ENCODE measurements at places on chromosomes 5 and 9. TPM values are rescaled to one million over a fixed set of nuclear protein-coding genes. Genes with fewer than 3 reads are reported as not detected.

The AHRR gene
- total RNA-seq: 11.0 TPM

The SLC34A1 gene
- not detected for total RNA-seq

DNA sequence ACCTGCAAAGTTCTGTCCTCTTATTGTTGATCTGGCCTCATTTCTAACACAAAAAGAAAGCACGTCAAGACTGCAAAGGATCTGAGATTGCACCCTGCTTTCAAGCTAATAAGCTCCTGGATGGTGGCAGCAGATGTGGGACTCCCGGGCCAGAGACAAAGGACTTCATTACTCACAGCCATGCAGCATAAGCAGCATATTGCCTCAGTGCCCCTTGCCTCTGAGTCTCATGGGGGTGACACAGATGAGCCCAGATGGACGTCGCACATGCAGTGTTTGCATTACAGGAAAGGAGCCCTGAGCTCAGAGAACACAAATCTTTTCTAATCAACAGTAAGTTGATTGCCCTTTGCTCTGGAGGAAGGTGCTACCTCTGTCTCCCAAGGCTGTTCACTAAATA is 105.0 kb downstream of the SLC28A3 start:
- DNase-seq: no peak

DNA sequence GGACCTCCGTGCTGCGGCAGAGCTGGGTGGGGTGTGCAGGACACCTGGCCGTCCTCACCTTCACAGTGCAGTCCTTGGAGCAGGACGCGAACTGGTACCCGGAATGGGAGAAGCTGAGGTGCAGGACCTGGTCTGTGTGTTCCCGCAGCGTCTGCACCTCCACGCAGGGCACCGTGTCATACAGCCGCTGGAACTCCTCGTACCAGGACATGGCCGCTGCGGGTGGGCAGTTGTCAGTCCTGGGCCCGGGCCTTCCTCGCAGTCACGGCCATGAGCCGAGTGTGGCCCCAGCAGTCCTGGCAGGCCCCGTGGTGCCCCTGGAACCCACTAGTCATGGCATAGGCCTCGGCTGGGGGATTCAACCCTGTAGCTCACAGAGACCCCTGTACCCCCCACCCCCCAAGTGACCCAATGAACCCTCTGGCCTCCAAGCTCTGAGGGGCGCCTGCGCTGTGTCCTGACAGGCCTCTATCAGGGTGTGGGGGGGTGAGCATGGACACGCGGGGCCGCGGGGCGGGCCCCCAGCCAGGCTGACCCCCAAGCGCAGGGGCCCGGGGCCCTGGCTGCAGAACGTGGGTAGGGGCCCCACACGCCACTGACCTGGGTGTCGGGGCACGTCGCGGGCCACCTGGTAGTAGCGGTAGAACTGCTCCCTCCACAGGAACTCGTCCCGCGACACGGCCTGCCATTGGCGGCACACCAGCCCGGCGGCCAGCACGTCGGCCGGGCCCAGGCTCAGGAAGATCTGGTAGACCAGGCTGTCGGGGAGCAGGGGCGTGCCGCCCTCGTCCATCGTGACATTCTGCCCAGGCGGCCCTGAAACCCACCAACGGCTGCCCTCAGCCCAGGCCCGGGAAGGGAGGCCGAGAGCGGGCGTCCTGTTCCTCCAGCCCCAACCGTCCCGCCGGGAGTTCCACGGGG is 987 bp downstream of the FBXW5 start:
- DNase-seq: no peak

DNA sequence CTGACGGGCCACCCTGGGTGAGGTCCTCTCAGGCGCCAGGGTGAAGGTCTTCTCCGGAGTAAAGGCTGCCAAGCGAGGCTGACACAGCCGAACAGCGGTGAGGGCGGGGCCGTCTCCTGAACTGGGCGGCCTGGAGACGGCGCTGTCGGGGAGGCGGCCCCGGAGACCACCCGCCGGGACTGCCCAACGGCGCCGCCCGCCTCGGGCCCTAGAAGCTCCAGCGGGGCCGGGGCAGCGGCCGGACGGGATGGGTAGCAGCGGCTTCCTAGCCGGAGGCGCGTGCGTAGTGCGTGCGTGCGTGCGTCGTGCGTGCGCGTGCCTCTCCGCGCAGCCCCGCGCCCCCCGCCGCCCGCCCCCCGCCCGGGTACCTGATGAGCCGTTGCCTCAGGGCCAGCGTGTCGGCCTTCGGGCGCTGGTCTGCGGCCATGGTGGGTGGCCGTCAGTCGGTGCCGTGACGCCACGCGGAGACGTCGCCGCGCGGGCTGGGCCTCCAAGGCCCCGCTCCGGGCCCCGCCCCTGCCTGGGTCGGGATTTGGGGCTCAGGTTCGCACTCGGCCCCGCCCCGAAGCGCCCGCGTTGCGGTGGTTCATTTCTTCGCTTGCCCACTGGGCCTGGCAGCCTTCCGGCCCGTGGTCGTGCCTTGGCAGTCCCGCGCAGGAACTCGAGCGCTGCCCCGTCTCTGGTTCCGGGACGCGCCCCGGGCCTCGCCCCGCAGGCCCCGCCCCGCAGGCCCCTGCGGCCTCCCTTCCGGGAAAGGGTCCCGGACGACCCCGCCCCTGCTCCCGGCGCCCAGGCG is at the start of gene PHYKPL:
Gene PHYKPL, minus strand, starts transcription at position 679 of the 796 bp plus-strand sequence. Its CDS starts 252 bp downstream, at position 427.
- DNase-seq: peak; percentile 87

DNA sequence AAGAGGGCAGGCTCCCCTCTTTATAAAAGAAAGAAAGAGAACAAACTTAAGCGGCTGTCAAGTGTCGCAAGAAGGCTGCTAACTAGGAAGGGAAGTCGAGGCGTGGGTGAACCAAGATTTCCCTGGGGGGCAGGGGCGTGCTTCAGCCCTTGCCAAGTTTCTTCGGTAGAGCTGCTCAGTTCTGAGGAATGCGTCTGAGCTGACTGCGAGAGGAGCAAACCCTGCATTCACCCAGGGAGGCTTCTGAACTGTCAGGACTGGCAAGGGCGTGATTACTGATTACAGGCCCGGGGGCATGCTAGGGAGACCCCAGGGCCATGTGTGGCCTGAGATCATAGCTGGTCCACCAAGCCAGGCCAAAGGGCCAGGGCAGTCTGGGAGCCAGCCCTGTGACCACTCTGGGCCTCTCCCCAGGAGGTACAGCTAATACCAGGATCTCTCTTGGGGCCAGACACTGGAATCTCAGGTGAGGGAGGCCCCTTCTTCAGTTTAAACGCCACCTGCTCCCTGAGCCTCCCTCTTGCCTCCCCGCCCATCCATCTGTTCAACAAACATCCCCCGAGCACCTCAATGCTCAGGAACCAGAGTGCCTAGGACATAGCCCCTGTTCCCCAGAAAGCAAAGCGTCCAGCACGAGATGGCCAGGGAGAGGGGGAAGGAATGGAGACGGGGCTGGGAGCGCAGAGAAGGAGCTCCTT is 30.9 kb downstream of the SARDH start:
- DNase-seq: no peak

DNA sequence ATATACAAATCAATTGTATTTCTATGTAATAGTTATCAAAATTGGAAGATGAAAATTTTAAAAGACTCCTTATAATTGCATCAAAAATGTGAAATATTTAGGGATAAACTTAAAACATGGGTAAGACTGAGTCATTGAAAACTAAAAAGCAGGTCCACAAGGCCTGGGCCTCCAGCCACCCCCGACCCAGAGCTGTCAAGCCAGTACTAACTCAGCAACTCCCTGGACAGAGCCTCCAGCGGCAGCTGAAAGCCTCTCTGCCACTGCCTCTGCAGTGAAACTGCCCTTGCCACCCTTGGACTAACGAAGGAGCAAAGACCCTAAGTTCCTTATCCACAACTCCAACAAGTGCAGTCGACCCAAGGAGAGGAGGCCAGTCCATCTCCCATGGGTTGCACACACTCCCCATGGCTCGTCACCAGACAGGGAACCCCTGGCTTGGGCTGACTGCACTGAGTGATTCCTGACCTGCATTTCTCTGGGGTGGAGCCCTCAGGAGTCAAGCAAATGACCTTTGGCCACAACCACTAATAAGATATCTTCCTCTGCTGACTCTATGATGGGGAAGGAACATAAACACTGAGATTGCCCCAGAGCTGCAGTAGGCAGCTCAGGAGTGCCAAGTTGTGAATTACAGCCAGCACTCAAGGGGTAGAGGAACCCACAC is 20.5 kb downstream of the PTGER4 start:
- DNase-seq: no peak

DNA sequence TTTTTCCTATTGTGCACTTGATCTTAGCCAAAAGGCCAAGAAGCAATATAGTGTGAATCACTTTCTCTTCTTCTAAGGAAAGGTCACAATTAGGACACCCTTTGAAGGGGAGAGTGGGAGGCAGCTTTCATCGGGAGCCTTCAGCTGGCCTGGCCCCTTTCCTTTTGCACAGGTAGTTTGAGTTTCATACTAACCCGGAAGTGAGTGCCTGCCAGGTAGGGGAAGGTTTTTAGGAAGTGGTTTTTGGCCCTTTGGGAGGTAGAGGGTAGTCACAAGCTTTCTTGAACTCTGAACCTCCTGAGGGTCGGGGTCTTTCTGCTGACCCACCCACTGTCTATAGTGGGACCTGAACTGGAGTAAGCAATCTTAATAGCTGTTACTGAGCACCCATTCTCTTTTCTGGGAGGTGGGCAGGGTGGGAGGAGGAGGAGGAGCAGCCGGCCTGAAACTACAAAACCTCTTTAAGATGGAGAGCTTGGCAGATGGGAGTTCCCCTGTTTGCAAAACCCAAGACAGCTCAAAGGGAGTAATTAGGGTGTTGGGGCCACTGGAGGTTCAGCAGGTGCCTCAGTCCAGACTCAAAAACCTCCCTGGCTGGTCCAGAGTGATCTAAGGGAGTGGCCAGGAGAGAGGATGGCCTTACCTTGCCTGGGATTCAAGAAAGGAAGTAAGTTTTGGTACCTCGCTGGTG is 6.0 kb downstream of the LARP1 start:
- DNase-seq: no peak

DNA sequence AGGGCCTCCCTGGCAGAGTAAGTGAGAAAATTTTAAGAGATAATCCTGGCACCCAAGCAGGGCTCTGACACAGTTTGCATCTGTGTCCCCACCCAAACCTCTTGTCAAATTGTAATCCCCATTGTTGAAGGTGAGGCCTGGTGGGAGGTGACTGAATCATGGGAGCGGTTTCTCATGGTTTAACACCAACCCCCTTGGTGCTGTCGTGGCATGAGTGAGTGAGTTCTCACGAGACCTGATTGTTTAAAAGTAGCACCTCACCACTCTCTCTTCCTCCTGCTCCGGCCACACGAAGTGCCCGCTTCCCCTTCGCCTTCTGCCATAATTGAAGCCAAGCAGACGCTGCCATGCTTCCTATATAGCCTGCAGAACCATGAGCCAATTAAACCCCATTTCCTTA is 80.1 kb downstream of the FBXW11 start:
- peak; percentile 61 for DNase-seq

Measured in natural killer cell treated with Interleukin-12 subunit alpha and Interleukin-12 subunit beta and Interleukin-15 and Interleukin-18, amount 100 ng/mL, for 72 hours (primary cell).